ENCODE measurements at places on chromosomes 12 and 14.
A peak's percentile ranks its signal among the peaks of the same experiment; 100 is the strongest.

- no peak for DNase-seq
These were observed 185.6 kb downstream of the EPS8 start for GRCh38 chr12:15603474-15604085.

DNA sequence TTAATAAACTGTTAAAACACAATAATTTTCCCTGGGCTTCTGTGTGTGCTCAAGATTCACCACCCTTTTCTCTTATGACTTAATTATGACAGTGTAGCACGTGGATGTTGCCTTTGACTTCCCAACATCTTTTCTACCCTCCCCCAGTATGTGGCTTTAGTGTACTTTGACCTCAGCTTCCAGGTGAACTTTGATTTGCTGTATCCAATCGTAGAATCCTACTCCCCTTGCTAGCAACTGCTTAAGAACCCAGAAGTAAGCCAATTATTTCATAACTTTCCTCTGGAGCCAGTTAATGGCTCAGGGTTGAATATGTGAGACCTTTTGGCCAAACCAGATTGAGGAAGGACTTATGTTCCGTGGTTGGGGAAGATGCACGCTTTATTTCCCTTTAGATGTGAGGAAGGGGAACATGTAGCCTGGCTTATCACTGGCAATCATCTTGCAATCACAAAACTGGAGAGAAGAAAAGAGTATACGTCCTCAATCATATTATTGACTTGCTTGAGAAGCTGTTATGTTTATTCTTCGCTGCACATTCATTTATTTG is 259.6 kb upstream of the ATP2B1 start:
- DNase-seq: no peak

DNA sequence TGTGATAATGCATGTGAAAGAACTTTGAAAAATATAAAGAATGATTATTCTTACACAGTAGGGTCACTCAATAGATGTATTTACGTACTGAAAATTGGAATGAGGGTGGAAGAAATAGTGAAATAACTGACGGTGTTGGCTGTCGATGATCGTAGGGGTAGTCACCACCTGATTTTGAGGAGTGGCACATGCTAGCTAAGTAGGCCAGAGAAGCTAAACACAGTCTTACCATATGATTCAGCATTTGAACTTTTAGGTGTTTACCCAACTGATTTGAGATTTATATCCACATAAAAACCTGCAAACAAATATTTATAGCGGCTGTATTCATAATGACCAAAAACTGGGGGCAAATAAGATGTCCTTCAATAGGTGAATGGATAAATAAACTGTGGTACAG is 47.6 kb upstream of the HIF1A start:
- no peak for DNase-seq

- DNase-seq: no peak
These were observed 24.2 kb downstream of the GOLGA3 start for GRCh38 chr12:132804426-132804861.

GRCh38 chr12:122873540-122873939 is 22.4 kb downstream of the VPS37B start:
- no peak for DNase-seq

GRCh38 chr14:86057018-86057667 is 527.2 kb downstream of the FLRT2 start:
- DNase-seq: no peak

- DNase-seq: no peak
These were observed 165.1 kb downstream of the GXYLT1 start for GRCh38 chr12:41979574-41979973.

GRCh38 chr12:25357595-25357994 is 106.9 kb upstream of the KRAS start:
- no peak for DNase-seq

- no peak for DNase-seq
These were observed 379.3 kb downstream of the DPF3 start for GRCh38 chr14:72514660-72515025.

DNA sequence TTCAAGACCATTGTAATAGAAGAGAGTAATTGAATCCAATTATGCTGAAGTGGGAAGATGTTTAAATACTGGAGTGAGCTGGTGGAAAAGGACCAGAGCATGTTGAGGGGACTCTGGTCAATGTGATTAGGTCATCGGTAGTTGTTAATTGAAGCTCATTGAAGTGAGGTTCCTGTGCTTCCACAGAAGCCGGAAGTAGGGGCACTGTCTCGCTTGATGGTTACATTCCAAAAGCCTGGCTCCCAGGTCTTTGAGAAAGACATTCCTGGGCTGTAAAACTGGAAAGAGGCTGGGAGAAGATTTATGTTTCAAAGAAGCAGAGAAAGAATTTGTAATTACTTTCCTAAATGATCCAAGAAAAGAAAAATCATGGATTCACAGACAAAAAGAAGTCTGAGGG is 12.3 kb upstream of the CLECL1 start:
- DNase-seq: no peak

DNA sequence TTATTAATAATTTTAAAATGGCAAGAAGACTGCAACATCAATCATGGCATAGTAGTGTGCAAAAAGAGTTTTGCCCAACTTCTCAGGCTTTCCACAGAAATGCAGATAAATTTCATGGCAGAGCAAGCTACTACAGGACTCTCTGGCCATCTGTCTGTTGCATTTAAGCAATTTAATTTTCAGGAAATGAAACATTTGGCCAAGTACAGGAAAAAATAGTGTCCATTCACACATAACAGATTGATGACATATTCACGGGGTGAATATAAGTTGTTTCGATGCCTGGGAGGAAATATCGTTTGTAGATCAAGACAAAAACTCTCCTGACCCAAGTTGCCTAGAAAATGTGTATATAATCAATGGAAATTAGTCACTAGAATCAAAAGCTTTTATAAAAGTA is 324.0 kb downstream of the PRKD1 start:
- no peak for DNase-seq

GRCh38 chr12:92928421-92928961 is 604 bp downstream of the EEA1 start:
- peak; percentile 44 for DNase-seq

DNA sequence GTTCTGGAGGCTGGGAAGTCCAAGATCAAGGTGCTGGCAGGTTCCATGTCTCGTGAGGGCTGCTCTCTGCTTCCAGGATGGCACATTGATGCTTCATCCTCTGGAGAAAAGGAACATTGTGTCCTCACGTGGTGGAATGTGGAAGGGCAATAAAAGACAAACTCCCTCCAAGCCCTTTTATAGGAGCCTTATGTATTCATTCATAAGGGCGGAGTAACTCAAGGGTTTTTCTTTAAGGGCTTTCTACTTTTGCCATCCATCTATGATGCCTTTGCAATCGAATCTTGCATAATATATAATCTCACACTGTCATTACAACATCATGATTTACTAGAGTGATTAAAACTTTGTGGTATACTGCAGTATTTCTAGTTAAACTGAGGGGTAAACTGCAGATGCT is 132.7 kb upstream of the DDHD1 start:
- DNase-seq: no peak

- no peak for DNase-seq
These were observed 55.1 kb downstream of the CALM1 start for GRCh38 chr14:90451961-90452360.

GRCh38 chr12:22860926-22861325 is 236.0 kb downstream of the ETNK1 start:
- no peak for DNase-seq

- no peak for DNase-seq
These were observed 206.8 kb upstream of the LHX5 start for GRCh38 chr12:113678223-113679119.

DNA sequence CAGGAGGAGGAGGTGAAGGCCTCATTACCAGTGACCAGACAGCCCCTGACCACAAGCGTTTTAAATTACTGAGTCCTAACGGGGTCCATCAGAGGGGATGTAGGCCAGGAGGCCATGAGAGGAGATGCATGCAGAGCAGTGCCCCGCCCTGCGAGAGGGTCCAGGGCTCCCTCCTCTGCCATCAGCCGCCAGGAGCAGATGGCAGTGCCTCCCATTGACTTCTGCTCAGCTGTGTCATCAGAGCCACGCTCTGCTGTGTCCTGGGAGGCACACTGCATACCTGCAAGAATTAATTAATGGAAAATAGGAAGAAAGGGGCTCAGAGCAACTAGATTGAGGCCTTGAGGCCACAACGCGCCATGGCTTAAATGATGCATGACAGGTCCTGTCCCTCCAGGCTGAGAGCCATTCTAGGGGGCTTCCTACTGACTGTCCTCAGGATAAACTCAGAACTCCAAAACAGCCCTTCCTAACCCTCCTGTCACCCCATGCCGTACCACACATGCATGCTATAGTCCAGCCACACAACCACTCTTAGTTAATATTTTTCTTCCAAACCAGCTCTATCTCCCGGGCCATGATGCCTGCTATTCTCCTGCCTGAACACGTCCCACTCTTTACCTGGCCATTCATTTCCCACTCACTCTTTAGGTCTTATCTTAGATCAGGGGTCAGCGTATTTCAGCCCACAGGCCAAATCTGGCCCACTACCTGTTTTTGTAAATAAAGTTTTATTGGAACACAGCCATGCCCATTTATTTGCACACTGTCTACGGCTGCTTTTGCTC is 235.8 kb downstream of the KSR2 start:
- no peak for DNase-seq

DNA sequence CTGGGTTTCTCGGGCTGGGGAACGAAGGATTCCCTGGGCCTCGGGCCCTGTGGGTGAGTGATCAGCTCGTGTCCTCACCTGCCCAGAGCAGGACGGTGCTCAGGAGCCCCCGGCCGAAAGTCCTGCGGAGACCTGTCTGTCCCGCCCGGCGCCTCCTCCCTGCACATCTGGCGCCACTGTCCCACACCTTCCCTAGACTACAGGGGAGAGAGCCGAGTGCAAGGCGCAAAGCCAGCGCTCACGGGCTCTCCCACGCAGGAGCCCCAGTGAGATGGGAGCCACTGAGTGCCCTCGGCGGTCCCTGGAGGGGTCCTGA is 13.1 kb upstream of the TEX22 start:
- DNase-seq: no peak

- no peak for DNase-seq
These were observed 1165.2 kb downstream of the FSCB start for GRCh38 chr14:43341921-43342320.

DNA sequence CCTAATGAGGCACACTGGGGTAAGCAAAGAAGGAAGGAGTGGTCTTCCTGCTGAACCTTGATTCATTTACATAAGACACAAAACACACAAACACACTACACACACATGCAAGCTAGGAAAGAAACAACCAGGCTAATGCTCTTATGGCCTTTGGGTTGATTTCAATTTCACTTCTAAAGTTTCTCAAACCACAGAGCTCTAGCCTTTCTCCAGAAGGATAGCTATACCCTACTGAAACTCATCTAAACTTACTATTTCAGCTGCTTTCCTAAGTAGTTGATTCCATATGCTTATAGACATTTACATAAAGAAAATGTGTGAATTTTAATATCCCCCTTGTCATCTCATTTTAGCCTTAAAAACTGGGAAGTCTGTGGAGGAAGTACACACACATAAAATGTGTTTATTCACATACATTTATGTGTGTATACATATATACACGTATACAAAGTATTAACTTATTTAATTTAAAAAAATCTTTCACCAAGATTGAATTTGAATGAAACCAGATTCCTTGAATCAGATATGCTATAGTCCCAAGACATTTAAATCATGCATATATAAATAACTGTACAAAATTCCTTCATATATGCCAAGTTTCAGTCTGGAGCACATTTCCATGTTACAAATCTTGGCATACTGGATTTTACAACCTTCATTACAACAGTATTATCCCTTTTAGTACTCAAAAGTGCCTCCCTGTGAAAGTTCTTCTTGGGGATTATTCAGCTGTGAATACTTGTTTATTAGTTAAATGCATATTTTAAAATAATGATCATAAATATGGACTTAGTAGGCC is 231.8 kb upstream of the NPAS3 start:
- no peak for DNase-seq

DNA sequence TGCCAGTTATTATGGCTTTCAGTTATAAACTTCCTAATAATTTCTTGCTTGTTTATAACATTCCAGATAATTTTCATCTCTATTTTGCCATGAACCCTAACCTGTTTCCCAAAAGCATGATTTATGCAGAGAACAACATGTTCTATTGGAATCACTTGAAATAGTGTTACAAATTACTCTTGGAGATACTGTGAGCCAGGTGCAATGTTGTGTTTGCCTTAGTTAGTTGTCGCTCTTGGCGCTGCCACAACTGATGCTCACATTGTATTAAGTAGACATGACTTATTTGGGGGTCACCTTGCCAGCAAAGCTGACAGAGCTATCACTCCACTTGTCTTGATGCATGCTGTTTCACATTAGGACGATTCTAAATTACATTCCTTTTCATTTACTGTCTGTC is 49.4 kb downstream of the TSPAN8 start:
- DNase-seq: no peak

DNA sequence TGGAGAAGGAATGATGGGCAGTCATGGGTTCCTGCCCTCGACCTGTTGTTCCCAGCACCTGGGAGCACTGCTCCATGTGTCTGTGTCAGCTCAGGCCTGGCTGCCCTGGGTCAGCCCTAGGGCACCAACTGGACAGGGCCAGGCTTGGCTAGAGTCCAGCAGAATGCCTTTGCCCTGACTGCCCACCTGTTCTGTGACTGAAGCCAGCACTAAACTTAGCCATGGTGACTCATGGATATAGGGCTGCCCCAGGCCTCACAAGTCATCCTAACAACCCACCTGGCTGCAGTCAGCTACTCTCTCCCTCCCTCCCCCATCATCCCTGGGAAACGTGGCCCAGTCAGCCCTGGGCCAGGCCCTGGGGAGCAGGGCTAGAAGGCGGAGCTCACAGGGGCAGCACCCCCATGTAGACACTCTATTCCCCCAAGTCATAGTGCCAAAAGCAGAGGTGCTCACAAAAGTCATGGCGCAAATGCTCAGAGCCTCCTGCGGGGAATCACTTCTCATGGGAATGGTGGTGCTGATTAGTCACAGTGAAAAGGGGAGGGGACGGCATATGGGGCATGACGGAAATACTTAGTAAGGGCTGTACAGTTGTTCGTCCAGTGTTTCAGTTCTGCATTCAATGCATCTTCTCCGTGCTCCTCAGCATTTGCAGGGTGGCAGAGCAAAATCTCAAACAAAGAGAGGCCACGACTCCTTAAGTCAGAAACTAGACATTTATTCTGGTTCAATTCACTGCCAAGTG is 52.0 kb upstream of the NTF3 start:
- no peak for DNase-seq

DNA sequence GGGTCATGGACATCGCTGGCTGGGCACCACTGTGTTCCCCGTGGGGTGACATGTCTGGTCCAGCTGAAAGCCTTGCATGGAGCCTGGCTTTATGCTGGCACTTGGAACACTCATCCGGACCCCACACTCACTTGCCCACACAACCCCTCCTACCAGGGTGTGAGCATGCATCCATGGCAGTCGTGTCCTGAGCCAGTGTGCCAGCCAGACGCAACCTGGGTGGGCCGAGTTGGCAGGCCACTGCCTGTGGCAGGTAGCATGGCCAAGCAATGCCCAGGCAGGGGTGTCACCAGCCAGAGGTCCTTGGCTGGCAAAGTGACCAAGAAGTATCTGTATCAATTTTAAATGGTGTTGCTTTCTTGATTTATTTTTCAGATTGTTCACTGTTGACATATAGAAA is 141.7 kb downstream of the CCDC59 start:
- no peak for DNase-seq

DNA sequence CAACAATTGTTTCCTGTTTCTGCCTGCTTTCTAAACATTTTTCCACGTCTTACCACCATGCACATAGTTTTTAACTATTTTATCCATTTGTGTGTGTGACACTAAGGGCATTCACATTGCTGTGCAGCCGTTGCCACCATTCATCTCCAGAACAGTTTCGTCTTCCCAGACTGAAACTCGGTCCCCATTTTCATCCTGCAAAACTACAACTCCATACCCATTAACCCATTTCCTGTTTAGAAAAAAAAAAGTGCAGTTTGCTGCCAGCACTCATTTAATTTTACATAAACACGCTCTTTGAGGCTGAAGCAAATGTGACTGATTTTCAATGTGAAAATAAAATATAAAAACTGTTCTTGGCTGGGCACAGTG is 15.5 kb downstream of the UBC start:
- no peak for DNase-seq
